ENCODE measurements at places on chromosomes 3 and 15.

DNA sequence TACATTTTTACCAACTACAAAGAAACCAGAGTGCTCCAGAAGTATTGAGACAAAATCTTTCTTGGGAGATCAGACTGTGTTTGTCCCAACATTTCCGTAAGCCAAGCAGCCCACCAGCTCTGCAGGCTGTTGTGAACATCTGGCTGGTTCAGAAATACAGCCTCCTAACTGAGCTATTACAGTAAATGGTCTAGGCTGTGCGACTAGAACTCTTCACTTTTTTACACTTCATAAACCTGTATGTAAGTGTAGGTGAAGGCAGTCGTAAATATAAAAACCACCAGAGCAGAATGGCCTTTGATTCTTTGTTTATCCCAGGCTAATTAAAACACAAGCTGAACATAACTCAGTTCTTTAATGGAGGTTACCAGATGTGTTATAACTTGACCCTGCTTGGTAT, 235.3 kb downstream of the ARRDC4 start:
- DNase-seq: no peak

DNA sequence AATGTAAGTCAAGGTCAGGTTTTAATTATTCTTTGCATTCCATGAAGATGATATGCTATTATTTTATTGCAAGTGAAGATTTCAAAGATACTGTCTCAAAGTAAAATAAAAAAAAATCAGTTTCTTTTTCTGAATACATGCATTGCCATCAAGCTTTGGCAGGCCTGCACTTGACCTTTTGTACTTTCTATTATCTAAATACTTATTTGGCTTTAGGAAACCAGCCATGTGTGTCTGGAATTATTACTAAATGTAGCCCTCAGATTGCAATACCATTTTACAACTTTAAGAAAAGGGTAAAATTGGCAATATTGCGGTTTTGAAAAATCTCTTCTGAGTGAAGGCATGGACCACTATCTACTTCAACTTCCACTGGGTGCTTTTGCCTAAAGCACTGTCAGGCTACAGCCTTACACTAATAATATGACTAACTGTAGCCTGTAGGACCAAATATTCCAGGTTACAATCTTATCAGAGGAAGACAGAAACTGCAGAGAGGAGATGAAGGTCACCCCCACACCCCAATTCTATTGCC, 349.4 kb upstream of the DCBLD2 start:
- DNase-seq: peak; percentile 79

DNA sequence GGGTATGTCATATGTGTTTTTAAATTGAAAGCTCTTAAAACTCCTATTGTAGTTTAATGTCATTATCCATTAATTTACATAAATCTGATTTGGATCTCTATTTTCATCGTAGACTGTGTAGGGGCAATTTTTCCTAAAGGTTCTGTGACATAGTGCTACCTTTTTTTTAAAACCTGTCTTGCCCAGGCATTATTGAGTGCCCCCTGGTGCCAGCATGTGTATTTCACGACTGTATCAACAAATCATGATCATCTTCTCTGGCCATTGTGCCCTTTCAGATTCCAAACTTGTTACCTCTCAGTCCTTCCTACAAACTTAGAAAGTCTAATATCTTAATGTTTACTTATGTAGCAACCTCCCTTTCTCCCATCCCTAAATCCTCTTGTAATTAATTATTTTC, 97.2 kb upstream of the FLNB start:
- DNase-seq: peak; percentile 17

DNA sequence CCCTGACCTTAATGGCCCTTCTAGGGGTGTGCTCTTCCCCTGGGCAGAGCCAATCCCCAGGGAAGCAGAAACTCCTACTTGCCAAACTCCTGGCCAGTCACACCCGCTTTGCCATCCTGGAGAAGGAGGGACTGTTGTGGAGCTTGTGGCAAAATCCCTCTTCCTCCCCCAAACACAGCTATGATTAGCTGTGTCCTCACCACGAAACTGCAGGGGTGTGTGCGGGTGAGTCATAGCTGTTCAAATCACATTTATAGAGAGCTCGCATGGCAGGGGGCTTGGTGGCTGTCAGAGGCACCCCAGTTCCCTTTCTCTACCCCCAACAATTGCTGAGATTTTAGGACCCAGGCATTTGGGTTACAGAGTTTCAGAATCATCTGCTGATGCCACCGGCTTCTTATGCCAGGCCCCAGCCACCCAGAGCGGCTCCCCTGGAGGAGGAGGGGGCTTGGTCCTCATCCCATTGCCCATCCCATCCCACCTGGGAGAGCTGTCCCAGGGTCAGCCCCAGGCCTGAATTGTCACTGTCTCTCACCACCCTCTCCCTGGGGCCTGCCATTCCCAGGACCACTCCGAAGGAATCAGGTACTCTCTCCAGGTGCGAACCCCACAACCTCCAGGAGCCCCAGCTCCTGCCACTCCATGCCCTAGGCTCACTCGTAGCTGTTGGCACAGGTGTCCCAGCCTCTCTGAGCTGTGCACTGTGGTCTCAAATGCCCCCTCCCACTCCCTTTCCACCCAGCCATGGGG, 28.8 kb upstream of the MAGEF1 start:
- DNase-seq: peak; percentile 72

- peak; percentile 23 for DNase-seq
Observed at GRCh38 chr3:113018536-113019181, 27.9 kb downstream of the GTPBP8 start.

DNA sequence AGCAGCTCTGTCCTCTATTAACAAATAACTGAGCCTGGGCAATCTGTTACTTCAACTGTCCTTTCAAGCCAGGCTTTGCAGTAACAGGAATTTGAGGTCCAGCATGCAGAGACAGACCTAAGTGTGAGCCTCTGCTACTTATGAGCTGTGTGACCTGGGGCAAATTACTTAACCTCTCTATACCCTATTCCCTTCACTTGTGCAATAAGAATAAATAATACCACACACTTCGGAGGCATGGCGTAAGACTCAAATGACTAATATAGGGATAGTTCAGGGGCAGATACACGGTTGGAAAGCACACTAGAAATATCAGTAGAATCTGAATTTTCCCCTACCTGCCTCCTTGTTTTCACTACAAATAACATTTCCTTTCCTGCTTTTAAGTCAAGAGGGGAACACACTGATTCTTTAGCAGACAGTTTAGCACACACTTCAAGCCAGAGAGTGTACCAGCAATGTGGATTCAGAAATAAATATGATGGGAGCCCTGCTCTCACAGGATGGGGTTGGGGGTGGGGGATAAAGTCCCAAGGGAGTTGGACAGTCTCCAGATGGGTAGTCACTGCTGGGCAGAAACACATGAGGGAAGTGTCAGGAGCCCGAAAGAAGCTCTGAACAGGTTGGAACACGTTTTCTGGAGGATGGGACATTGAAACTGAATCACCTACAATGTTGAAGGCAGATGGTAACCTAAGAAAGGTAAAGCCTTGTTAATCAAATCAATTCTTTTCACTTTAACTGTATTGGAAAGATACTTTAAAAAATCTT, 61.8 kb upstream of the RBP1 start:
- peak; percentile 6 for DNase-seq

- DNase-seq: peak; percentile 99
Observed at GRCh38 chr3:4741404-4742307, 237.6 kb upstream of the BHLHE40 start.

- no peak for DNase-seq
Observed at GRCh38 chr3:41120460-41120859, 78.8 kb upstream of the CTNNB1 start.

DNA sequence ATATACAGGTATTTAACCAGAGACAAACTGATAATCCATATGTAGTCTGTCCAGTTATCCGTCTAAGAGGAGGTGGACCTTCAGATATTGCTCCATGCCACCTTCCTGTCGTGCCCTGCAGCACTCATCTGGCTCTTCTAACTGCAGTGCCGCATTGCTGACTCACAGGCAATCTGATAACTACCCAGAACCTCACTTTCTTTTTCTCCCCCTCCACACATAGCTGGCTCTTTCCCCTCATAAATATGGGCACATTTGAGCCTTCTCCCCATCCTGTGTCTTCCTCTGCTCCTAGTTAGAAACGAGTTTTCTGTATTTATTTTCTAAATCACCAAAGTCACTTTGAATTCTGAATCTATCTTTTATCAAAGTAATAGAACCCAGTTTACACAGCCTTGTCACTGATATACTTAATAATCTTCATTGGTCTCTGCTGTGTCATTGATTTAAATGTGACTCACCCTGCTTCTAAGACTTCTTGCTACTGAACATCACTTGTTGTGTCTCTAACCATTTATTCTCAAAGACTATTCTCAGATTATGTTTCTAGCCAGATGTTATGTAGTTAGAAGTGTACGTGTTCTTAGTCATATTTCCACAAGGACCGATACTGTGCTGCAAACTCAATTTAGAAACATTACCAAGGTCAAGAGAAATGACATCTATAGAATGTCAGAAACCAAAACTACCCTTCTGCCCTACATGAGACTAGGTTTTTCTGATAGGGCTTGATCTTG, 17.4 kb upstream of the KCNMB2 start:
- DNase-seq: no peak

DNA sequence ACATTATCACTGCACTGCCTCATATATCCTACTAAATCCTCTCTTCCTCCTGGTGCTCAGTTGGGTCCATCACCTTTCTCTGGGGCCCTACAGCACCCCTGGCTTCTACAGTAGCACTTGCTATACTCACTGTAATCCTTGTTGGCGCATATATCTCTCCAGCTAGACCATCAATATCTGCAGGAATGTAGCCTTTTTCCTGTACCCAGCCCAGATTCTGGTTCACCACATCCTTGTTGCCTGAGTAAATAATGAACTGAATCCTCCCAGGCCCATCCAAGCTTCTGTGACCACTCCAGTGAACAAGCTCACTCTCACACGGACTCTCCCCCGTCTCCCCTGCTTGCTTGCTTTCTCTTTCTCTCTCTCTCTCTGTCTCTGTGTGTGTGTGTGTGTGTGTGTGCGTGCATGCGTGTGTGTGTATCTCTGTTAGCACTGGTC, 62.5 kb upstream of the LIPC start:
- DNase-seq: peak; percentile 51

DNA sequence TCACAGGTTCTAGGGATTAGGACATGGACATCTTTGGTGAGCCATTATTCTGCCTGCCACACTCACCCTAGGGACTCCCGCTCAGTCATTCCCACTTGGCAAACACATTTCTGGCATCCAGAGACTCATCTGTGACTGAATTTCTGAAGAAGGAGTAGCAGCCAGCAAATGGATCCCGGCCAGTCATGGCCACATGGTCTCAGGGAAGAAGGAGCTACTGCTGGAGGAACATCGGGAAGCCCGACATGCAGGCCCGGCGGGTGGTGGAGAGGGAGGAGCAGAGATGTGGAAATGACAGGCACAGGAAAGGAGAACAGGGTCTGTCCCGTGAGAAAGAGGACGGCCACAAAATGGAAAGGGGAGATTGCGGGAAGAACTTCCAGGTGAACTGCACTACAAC, 65.4 kb downstream of the SEMA5B start:
- no peak for DNase-seq

DNA sequence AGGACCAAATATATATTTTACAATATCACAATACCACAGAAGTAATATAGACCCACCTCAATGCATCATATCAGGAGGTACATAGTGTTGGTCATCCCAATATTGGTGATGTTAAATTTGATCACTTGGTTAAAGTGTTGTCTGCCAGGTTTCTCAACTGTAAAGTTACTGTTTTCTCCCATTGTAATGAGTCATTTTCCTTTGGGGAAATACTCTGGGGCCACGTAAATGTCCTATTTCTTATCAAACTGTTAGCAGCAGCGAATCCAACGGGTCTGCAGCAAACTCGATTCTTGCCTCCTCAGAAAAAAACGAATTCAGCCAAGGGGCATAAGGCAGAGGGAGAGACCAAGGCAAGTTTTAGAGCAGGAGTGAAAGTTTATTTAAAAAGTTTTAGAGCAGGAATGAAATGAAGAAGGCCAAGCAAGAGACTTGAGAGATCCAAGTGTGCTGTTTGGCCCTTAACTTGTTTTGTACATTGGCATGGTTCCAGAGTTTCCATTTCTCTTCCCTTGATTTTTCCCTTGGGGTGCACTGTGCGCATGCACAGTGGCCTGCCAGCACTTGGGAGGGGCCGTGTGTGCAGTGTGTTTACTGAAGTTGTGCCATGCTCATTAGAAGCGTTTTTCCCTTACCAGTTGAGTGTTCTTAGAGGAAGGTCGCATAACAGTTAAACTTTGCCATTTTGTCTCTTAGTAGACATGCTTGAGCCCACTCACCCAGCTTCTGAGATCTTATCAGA, 512.5 kb downstream of the AGBL1 start:
- no peak for DNase-seq

DNA sequence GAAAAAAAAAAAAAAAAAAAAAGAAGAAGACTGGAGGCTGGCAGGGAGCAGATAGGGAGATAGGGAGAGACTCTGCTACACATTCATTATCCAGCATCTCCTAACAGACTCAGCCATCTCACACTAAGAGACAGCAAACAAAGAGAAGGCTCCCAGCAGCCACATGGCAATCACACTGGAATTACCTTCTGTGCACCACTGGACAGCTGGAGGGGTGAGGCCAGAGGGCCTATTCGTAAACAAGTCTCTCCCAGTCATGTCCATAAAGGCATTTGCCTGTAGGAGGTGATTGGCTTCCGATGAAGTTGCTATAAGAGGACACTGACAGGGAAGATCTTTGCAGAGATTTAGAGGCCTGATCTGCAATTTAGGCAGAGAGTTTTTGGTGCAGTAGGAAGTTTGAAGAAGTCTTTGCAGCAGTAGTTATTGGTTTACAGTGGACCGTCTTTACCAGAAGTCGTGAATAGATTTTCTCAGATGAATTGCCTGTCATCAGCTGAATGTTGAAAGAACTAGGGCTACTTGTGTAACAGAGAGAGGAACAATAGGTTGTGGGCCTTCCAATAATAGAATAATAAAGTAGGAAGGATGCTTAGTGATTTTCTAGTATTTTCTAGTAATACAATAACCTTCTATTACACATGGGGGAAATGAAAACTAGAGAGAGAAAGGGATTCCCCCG, 89.7 kb downstream of the TP63 start:
- DNase-seq: no peak

DNA sequence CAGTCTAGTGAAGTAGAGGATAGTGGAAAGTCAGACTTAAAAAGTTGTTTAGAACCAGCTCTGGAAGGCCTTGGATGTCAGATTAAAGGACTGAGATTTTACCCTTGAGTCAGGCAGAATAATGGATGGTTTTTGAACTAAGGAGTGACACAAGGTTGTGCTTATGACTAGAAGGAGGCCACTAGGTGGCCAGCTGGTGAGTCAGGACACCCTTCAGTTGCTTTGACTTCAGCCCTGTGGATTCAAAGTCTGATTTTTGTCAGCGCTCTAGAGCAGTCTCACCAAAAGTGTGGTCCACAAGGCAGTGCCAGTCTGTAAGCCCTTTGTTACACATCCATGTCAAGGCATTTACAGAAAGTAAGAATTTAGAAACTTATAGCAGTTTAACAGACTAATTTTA, 3.8 kb upstream of the GABPB1 start:
- peak; percentile 52 for DNase-seq

Measured in fibroblast of lung (primary cell).